ENCODE measurements at places on chromosomes 2 and 18.

GRCh38 chr18:4851301-4851976, 345.6 kb downstream of the AKAIN1 start:
- H3K4me1 ChIP-seq: no peaks in the 10 kb centered on the region
- no peaks in the 10 kb centered on the region for H3K36me3 ChIP-seq
- H3K27ac ChIP-seq: no peak overlapping the region
- DNase-seq: no peak
- no peak overlapping the region for H3K4me3 ChIP-seq

DNA sequence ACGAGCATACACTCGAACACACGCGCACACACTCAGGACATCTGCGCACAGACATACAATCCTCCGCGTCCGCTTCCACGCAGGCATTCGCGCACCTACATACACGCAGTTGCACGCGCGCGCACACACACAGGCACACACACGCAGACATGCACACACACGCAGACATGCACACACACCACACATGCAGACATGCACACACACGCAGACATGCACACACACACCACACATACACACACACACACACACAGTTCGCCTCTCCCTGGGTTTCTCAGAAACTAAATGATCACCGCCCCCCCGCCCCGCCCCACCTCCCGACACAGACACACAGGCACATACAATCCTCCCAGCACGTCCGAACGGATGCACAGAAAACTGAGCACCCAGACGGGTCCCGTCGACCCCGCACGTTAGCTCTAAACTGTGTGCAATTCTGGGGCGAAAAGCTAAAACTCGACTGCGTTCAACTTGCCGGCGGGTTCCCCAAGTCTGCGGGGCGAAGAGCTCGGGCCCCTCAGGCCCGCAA, 1.0 kb downstream of the EPHA4 start:
- H3K27me3 ChIP-seq: peaks cover 21% of the 10 kb centered on the region
- peak; percentile 27 for DNase-seq
- H3K4me1 ChIP-seq: peaks cover 16% of the 10 kb centered on the region
- H3K27ac ChIP-seq: peak overlapping the region; percentile 72
- peak overlapping the region; percentile 98 for H3K4me3 ChIP-seq
- H3K36me3 ChIP-seq: no peaks in the 10 kb centered on the region

GRCh38 chr2:131011486-131011885, 81.8 kb downstream of the FAM168B start:
- no peaks in the 10 kb centered on the region for H3K27me3 ChIP-seq
- no peak overlapping the region for H3K4me3 ChIP-seq
- no peak overlapping the region for H3K27ac ChIP-seq

DNA sequence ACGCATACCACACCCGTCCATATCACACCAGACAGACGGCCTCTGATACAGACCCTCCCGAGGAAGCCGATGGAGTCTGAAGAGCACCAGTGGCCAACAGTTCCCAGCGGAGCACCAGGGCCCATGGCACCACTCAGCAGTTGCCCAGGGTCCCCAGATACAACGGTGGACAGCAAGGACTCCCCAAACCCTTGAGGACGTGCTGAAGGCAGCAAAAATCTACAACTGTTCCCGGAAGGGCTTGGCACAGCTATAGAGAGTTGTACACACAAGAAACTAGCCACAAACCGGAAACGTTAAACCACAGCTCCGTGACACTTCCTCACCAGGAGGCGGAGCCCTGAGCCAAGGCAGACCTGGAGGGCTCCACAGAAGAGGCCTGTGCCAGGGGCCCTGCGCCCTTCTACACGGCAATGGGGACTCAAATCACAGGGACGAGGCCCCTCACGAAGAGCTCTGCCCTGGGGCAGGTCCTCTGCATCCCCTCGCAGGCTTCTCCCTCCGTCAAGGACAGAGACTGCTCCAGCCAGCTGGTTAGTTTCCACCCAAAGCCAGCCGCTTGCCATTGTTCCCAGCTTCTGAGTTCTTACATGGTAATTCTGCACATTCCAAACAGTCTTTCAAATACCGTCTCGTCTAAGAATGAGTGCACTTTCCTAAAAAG, 133.4 kb downstream of the HDAC4 start:
- H3K27ac ChIP-seq: peak overlapping the region; percentile 89
- H3K4me1 ChIP-seq: peaks cover 69% of the 10 kb centered on the region
- H3K4me3 ChIP-seq: peak overlapping the region; percentile 84
- DNase-seq: peak; percentile 87
- H3K36me3 ChIP-seq: no peaks in the 10 kb centered on the region
- H3K27me3 ChIP-seq: no peaks in the 10 kb centered on the region

DNA sequence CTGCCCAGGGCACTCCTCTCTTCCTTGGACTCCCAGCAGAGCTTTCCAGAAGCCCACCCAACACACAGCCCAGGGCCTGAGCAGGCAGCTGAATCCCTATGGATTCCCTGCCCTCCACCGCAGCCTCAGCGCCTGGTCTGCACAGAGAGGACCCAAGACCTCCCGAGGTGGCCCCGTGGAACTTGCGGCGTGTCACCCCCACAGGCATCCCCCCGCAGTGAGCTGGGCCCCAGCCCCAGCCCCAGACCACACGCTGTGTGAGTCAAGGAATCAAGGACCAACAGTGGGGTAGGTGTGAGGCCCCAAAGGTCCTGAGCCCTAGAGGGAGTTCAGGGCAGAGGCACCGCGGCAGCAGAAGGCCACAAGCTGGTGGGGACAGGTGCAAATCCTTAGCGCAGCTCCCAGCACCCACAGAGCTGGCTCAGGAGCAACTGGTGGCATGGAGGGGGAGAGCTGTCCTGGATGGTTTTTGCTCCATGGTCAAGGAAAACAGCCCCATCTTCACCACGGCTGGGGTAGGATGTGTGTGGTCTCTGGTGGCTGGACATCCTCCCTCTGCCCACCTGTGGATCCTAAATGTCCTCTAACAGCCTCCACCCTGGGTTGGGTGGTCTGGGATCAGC, 8.5 kb downstream of the HS6ST1 start:
- DNase-seq: no peak
- no peaks in the 10 kb centered on the region for H3K4me1 ChIP-seq
- H3K27me3 ChIP-seq: no peaks in the 10 kb centered on the region
- H3K36me3 ChIP-seq: no peaks in the 10 kb centered on the region

- no peaks in the 10 kb centered on the region for H3K36me3 ChIP-seq
- H3K4me3 ChIP-seq: no peak overlapping the region
- H3K4me1 ChIP-seq: no peaks in the 10 kb centered on the region
- DNase-seq: no peak
- H3K27ac ChIP-seq: no peak overlapping the region
- H3K27me3 ChIP-seq: no peaks in the 10 kb centered on the region
Measured at GRCh38 chr2:192127434-192127833, 67.3 kb downstream of the TMEFF2 start.

- no peaks in the 10 kb centered on the region for H3K4me1 ChIP-seq
- no peak overlapping the region for H3K4me3 ChIP-seq
- H3K27ac ChIP-seq: no peak overlapping the region
- H3K27me3 ChIP-seq: no peaks in the 10 kb centered on the region
Measured at GRCh38 chr2:196409376-196409775, 230.1 kb upstream of the CCDC150 start.

GRCh38 chr2:137693534-137693933, 270.7 kb upstream of the HNMT start:
- no peaks in the 10 kb centered on the region for H3K27me3 ChIP-seq
- H3K36me3 ChIP-seq: no peaks in the 10 kb centered on the region
- H3K27ac ChIP-seq: no peak overlapping the region
- no peak for DNase-seq
- no peaks in the 10 kb centered on the region for H3K4me1 ChIP-seq
- no peak overlapping the region for H3K4me3 ChIP-seq

DNA sequence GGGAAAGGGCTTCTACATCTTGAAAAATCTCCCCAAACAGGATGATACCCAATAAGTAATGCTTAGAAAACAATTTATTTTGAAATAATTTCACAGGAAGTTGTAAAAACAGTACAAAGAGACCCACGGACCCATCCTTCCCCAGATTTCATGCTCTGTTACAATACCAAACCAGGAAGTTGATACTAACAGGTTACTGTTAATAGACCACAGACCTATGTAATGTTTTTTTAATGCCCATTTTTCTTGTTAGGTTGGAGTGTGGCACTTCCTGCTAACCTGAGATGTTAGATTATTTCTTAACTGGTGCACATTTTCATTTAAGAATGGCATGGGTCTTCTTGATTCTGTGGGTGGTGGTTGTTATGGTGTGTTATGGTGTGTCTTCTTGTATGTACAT, 21.4 kb upstream of the MGAT5 start:
- H3K4me1 ChIP-seq: peaks cover 45% of the 10 kb centered on the region
- no peaks in the 10 kb centered on the region for H3K36me3 ChIP-seq
- no peak for DNase-seq
- no peaks in the 10 kb centered on the region for H3K27me3 ChIP-seq
- H3K4me3 ChIP-seq: no peak overlapping the region
- peak overlapping the region; percentile 59 for H3K27ac ChIP-seq

- no peak overlapping the region for H3K4me3 ChIP-seq
- H3K4me1 ChIP-seq: no peaks in the 10 kb centered on the region
- DNase-seq: no peak
- no peaks in the 10 kb centered on the region for H3K27me3 ChIP-seq
- H3K36me3 ChIP-seq: no peaks in the 10 kb centered on the region
Measured at GRCh38 chr2:40476436-40476835, 24.5 kb upstream of the SLC8A1 start.

DNA sequence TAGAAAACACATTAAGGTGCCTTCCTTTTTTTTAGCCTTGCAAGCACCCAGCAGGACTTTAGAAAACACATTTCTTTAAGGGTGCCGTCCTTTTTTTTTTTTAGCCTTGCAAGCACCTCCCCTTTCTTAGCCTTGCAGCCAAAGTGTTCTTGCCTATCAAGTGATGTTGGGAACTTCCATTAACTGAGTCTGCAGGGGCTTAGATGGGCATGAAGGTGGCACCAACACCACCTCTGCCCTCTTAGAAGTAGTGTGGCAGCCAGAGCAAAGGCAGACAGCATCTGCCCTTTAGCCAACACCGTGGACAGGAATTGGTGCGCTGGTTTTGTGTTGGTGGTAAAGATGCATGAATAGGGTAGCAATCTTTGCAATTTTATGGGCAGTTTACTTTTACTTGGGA, 211.6 kb upstream of the SP5 start:
- H3K4me1 ChIP-seq: no peaks in the 10 kb centered on the region
- no peaks in the 10 kb centered on the region for H3K27me3 ChIP-seq
- no peak overlapping the region for H3K27ac ChIP-seq
- no peaks in the 10 kb centered on the region for H3K36me3 ChIP-seq
- no peak overlapping the region for H3K4me3 ChIP-seq

DNA sequence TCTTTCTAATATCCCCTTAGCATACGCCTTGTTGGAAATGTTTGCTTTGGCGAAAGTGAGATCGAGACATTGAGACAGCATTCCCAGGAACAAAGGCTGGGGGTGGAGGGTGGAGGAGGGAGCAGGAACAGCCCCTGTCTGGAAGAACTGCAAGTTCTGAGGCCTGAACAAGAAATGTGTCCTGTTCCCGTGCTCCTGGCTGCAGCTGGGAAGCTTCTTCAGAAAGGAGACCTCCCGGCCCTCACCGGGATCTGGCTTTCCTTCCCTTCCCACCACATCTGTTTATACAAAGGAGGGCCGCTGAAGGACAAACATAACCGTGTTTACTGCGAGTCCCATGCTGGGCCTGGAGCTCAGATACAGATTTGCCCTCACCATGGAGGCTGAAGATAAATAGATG, 35.9 kb downstream of the AFF3 start:
- H3K4me3 ChIP-seq: no peak overlapping the region
- H3K4me1 ChIP-seq: no peaks in the 10 kb centered on the region
- peaks cover 9% of the 10 kb centered on the region for H3K27me3 ChIP-seq
- DNase-seq: no peak

DNA sequence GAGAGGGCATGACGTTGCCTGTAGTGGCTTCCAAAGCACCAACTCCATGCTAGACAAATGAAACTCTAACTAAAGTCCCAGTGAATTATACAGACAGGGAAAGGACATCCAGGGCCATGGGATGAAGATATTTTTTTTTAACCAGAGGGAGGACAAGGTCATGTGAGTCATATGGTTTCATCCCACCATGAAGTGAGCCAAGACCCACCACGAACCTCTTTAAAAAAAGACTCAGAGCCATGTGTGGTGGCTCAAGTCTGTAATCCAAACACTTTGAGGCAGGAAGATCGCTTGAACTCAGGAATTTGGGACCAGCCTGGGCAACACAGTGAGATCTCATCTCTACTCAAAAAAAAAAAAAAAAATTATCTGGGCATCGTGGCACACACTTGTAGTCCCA, 115.2 kb downstream of the LIPG start:
- no peak overlapping the region for H3K4me3 ChIP-seq
- H3K27ac ChIP-seq: no peak overlapping the region
- DNase-seq: no peak

DNA sequence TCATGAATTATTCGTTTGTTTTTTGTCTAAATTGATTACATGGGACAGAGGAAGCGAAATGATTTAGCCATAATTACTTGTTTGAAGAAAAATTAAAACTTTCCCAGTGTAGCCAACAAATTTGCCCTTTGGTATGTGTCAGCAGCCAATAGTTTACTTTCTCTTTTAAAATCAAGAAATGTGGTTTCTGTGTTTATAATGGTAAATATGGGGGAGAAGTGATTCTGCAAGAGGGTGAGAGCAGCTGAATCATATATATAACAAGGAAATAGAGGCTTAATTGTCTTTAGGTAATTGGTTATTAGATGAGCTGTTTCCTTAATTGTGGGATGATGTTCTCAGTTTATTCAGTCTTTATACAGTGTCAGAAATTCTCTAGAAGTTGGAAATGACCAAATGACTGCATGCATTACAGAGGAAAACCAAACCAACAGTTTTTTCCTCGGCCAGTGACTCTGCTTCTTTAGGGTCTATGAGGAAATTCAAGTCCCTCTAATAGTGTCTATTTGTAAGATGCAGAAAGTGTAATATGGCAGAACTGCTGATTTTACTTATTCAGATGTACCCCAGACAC, 132.9 kb downstream of the AGPS start:
- H3K4me1 ChIP-seq: no peaks in the 10 kb centered on the region
- DNase-seq: no peak
- H3K36me3 ChIP-seq: peaks cover 13% of the 10 kb centered on the region
- no peak overlapping the region for H3K4me3 ChIP-seq

GRCh38 chr2:49616800-49617199, 462.5 kb upstream of the FSHR start:
- no peaks in the 10 kb centered on the region for H3K4me1 ChIP-seq
- no peak for DNase-seq
- no peaks in the 10 kb centered on the region for H3K36me3 ChIP-seq
- no peaks in the 10 kb centered on the region for H3K27me3 ChIP-seq
- no peak overlapping the region for H3K4me3 ChIP-seq

DNA sequence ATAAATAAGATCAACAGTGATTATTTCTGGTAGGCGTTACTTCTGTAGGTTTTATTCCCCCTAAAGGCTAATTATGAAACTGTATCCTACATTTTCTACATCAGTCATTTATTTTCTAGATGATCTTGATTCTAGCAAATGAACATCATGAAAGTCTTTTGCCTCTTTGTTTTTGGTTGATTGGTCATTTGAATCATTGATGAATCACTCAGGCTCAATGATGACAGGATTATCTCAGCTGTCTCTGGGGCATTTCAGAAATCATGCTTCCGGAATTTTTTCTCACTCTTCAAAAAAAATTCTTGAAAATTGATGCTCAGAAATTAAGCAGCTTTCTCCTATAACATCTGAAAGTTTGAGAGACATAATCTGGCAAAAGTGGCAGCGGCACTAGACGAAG, 298.9 kb upstream of the TCF4 start:
- no peak overlapping the region for H3K4me3 ChIP-seq
- no peaks in the 10 kb centered on the region for H3K4me1 ChIP-seq
- H3K36me3 ChIP-seq: no peaks in the 10 kb centered on the region
- H3K27me3 ChIP-seq: no peaks in the 10 kb centered on the region
- no peak for DNase-seq
- H3K27ac ChIP-seq: no peak overlapping the region
